ENCODE measurements at places on chromosomes 5 and 9.

- DNase-seq = no peak
Observed at GRCh38 chr5:42429694-42430093, 6.5 kb downstream of the GHR start.

- DNase-seq = no peak
Observed at GRCh38 chr9:83327750-83328622, 210.2 kb downstream of the FRMD3 start.

DNA sequence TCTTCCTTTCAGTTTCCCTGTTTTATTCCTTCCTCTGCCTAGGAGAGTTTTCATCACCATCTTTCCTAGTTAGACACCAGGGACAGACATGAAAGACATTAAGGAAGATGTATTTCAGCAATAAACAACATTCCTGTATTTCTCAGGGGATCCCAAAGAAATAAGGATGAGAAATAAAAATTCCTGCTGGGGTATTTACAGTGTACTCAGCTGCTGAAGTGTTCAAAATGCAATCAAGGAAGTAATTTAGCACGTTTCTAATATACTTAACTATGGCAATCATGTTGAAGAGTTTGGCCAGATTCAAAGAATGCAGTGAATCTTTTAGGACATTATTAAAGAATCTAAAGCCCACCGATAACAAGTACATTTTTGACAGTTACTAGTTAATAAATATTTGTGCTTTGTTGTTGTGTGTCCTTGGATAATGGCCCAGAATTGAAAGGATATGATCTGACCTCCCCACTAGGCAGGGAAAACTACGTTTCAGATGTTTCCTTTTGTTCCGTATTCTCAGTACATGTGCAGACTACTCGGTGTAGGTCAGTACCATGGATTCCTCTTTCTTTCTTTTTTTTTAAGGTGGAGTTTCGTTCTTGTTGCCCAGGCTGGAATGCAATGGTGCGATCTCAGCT is 46.8 kb downstream of the INIP start:
- no peak for DNase-seq

GRCh38 chr5:136022965-136023364 is 5.8 kb upstream of the TGFBI start:
- DNase-seq = no peak
